ENCODE measurements at places on chromosomes 12 and 14.

- DNase-seq = no peak
These were observed 3.2 kb upstream of the NACA start for GRCh38 chr12:56728139-56728861.

GRCh38 chr14:68757618-68758081, 35.2 kb downstream of the ZFP36L1 start:
- DNase-seq = no peak

DNA sequence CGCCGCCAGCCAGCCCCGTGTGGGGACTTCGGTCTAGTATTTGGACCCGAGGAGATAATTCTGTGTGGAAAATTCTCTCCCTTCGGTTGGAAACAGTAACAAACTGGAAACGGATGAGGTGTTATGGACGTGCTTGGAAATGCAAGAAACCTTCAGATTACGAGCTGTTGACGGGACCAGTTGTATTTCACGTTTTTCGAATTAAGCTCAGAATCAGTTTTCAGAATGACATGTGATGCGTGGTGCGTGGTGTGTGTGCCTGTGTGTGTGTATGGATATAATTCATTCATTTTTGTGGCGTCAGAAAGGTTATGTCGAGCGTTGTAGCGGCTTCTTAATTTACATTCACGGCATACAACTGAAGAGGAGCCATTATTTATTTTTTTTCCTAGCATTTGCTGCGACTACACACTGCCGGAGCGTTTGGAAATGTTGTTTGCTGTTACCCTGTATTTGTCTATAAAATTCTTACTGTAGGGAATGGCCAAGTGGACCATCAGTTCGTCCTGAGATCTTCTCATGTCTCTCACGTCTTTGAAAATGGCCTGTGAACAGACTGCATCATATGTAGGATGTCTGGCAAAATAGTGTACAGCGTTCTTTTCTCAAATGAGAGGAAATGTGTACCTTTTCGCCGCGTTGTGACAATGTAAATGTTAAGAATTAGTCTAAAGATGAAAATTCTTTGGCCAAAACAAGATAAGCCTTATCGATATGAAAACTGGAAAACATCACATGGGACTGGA, 1.3 kb downstream of the TRAF3 start:
- no peak for DNase-seq

- no peak for DNase-seq
These were observed 229.7 kb upstream of the NPAS3 start for GRCh38 chr14:32709027-32709426.

DNA sequence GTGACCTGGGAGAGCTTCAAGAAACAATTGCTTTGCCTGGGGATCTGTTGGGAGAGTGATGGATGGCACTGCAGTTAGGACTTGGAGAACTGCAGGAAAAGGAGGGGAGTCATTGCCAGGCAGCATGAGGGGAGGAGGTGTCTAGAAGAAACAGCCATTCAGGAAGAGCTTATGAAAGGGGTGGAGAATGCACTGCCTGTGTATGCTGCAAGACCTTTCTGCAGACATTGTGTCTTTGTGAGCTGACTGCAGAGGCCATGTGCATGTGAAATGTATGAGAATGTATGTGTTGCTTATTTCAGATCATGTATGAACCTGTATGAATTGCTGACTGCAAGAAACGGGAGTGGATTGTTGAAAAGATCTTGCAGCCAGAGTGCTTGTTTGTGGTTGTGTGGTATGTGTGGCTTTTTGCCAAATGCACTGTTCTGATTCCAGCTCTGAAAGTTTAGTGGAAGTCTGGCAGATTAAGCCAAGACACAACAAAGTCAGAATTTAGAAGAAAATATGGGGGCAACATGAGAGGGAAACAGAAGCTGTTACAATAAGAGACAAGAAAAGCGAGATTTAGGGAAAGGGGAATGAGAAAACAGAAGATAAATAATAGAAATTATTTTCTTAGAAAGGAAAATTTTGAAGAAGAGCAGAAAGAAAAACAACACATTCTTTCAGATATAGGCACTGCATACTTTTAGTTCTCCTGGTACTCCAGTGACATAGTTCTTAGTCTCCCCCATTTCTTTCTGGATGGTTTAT, 9.8 kb upstream of the RIMKLB start:
- no peak for DNase-seq

GRCh38 chr12:25056486-25057130, 107.7 kb upstream of the BCAT1 start:
- DNase-seq = no peak

- peak; percentile 37 for DNase-seq
These were observed 6.2 kb downstream of the ISCU start for GRCh38 chr12:108568338-108569154.

DNA sequence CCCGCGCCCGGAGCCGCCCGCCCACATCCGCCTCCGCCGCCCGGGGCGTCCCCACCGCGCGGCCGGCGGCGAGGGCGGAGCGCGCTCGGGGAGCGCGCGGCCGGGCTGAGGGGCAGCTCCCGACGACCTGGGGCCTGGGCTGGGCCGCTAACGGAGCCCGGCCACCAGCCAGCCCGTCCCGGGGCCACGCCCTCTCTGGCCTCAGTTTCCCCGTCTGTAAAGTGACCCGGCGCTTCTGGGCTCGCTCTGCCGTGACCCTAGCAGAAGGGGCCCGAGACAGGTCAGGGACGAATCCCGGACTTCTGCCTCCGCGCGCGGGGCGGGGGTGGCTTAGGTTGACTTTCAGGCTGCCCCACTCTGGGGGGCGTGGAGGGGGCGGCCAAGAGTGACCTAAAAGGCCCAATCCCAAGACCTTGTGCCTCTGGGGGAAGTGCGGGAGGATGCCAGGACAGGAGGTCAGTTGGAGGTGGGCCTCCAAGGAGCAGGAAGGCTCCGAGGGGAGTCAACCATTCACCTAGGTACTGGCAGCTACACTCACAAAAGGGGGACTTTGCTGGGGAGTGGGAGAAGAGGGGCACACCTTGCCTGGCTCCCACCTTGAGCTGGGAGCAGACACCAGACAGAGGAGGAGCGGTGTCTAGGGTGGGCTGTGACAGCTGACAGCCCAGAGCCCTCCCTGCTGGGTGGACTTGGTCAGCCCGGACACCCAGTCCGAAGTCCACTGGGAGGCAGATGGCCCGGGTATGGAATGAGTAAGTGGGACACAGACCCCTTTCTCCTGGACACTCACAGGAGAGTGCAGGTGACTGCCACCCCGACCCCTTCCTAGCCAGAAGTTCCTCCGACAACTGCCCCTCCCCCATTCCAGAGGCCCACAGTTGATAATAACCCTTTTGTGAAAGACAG, 486 bp upstream of the AKT1 start:
- DNase-seq = peak; percentile 29

DNA sequence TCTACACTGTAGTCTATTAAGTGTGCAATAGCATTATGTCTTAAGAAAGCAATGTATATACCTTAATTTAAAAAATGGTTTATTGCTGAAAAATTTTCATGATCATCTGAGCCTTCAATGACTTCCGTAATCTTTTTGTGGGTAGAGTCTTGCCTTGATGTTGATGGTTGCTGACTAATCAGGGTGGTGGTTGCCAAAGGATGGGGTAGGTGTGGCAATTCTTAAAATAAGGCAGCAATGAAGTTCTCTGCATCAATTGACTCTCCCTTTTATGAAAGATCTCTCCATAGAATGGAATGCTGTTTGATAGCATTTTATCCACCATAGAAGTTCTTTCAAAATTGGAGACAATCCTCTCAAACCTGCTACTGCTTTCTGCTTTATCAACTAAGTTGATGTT, 41.1 kb downstream of the BBS10 start:
- DNase-seq = no peak

- no peak for DNase-seq
These were observed 53.0 kb downstream of the IFNG-AS1 start for GRCh38 chr12:68042212-68042699.

DNA sequence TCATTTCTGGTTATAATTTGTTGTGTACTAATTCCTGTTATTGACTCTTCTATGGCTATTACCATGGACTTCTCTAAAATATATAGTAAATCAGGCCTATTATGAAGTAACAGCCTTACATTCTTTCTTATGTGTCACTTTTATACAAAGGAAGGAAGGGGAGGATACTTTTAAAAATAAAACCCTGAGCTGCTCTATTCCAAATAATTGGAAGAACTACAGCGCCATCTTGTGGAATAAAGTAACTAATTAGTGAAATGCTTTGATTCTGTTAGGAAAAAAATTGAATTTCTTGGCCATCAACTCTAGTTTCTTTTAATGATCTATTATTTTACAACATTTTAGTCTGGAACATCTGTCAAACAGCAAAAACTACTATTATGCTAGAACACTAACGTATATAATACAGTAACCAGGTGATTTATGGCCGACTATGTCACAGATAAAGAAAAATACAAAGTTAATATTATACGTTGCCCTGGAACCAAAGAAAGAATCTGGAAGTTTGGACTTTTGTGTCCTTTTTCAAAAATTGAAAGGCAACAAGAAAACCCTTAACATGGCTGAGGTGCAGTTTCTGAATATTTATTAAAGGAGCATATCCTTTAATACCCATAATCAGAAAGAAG, 55.0 kb upstream of the NELL2 start:
- DNase-seq = no peak

DNA sequence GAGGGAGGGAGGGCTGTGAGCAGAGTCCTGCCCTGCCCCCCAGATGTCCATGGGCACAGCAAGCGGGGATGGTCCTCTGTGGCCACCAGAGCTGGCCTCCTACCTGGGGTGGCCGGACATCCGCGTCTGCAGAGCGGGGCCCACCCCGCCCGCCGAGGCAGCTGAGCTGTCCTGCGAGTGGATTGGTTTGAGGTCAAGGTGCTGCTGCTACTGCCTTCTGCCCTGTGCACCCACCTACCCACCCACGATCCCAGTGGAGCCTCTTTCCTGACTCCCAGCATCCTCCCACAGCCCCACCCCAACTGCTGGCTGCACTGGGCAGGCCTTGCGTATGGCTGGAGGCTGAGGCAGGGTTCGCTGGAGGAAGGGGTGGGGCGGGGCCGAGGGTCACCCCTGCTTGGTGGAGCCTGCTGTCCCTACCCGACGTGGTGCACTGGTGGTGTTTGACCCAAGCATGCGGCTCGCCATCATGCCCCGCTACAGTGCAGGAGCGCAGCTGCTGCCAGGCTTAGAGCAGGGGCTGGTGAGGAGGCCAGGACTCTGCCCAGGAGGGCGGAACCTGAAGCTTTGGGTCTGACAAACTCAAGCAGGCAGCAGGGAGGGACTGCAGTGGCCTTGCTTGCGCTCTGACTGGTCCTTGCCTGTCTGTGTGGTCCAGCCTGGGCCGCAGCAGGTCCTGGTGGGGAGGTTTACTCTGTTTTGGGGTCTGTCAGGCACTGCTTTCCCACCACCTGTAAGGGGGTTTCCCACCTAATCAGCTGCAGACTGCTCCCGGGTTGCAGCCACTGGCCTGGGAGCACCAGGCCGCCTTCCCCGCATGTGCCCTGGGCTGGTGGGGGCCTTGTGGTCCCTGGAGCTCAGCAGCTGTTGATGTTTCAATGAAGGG, 23.7 kb downstream of the CEP170B start:
- no peak for DNase-seq

DNA sequence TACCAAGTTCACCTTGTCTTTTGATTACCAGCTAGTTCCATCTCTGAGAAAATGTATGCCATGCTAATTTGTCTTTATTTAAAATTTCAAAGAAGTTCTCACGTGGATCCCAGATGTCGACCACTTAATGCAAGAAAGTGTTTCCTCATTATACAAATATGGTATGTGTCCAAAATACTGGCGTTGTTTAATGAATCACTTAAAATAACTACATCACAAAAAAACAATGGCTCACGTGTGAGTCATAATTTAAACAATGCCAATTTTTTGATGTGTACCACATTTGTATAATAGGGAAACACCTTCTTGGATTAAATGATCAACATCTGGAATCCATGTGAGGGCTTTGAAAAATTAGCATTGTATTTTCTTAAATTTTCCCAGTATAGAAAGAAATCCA, 40.8 kb downstream of the DBX2 start:
- DNase-seq = no peak

DNA sequence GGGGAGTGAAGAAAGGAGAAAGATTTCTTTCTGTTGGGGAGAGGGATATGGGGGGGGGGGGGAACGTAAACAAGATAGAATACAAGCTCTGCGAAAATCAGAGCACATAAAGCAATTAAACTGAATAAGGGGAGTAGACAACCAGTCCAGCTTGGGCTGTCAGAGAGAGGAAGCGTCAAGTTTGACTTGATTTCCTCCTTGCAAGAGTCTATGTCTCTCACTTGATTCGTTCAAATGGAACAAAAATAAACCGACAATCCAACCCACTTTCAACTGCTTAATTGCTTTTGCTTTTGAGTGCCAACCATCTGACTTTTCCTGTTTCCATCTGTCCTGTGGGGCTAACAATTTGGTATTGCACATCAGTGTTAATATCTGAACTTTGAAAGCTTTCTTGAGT, 942 bp downstream of the SYT1 start:
- DNase-seq = no peak

- DNase-seq = no peak
These were observed 189.7 kb downstream of the TTC7B start for GRCh38 chr14:90626550-90626949.

DNA sequence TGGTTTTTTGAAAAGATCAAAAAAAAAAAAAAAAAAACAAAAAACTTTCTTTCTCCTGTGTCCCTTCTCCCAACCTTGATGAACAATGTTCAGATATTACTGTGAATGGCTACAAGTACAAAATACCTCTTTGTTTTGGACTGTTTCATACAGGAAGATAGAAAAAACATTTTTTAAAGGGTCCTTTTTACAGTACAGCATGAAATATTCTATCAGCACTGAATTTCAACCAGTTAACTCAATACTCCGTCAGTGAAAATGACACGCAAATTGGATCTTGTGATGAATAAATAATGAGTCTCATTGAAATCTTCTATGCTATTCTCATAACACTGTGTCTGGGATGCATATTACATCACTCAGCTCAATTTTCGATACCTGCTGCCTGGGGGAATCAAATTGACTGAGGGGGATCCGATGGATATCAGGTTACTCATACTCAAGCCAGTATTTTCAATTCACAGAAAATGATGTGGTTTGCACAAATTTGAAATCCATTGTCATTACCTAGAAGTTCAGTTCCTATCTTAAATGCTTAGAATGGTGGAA, 179.6 kb downstream of the TMTC2 start:
- no peak for DNase-seq

DNA sequence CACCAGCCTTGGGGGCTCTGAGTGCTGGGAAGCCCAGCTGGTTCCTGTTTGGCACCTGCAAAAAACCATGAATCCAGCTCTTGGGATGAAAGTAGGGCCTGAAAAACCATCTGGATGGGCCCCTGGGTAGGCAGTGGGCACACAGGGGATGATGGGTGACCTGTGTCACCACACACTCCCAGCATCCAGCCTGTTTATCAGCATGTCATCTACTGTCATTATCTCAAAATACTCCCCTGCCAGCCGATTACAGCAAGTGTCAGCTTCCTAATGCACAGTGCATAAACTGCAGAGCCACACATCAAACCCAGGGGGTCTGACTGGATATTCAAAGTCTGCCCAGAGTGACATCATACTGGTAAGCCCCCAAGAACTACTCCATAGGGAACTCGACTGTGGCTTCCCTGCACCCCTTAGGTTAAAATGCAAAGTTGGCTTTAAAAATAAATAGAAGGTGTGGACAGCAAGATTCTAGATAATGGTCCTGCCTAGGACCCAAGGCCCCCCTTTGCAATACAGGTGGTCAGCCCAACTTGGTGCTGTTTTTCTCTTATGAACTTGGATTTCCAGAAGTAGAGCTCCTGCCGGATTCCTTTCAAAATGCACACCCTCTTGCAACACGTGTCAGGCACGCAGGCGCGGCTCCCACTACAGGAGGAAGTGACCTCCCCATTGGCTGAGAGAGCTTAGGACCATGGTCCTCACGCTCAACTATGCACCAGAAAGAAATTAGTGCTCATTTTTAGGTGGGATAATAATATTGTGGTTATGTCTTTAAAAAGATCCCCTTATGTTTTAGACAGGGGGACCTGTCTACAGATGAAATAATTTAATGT, 94.1 kb downstream of the GCH1 start:
- no peak for DNase-seq

- DNase-seq = no peak
These were observed 14.0 kb upstream of the TBX3 start for GRCh38 chr12:114697741-114698565.
